ENCODE measurements at places on chromosomes 4 and X.

- DNase-seq = no peak
Measured at GRCh38 chr4:56828784-56829535, 7.5 kb upstream of the SPINK2 start.

- DNase-seq = no peak
Measured at GRCh38 chr4:31058656-31059055, 338.5 kb downstream of the PCDH7 start.

DNA sequence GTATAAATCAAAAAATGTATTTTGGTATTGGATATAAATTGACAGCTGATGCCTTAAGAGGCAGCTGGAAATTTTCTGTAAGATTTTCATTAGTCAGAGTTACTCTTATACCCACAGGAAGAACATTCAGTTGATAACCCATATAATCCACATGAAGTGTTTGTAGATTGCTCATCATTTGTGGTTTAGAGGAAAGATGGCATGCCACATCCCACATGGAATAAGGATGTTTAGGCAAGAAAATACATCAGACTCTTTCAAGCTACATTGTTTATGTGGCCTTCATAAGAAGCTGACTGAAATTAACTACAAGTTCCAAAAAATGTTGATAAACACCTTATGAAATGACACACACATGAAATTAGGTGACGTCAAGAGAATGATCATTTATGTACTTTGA, 56.6 kb downstream of the AREG start:
- no peak for DNase-seq

DNA sequence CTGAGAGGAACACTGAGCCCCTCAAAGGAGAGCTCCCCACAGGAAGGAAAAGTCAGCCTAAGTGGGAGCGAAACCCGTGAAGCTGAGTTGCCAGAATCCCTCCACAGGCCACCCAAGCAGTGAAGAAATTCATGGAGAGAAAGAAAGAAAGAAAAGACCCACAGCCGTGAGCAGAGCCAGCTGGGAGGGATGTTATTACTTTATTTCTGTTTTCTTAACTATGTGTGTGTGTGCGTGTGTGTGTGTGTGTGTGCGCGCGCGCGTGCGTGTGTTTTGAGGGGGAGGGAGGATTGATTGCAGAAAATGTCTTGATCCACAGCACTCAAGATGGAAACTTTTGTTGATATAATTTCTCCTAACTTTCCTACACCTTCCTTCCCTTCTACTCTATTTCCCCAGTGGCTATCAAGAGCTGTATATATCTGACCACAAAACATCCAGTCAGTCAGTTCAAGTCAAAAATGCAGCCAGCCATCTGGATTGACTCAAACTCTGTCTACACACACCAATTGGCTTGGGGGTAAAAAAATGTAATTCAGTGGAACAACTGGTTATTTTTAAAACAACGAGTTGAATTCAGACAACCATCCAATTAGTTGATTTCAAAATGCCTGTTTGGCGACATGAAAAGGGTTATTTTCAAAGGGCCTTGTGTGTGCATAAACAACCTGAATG, 13.8 kb upstream of the GPC3 start:
- DNase-seq = peak; percentile 66
